ENCODE measurements at places on chromosomes 6 and 20.

DNA sequence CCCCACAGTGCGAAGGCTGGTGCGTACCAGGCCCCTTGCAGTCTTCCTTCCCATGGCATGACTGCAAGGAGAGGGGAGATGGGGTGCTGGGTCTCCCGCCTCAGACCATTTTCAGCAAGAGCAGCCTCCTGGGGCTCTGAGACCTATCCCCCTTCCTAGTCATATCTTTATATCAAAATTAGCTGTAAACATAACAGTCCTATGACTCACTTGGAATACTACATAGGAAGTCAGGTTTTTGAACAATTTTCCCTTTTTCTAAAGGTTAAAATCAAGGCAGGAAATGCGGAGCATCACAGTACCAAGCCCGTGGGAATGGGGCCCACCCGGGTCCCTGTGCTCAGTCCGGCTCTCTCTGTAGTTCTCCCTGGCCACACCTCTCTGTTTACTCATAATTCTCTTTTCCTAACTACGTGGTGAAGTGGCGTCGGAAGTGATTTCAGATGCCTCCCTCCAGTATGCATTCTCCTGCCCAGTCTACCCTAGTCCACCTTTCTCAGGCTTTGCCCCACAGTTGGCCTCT, 109.8 kb upstream of the TMEM170B start:
- no peak for DNase-seq

- DNase-seq: no peak
These were observed 27.9 kb upstream of the SPDEF start for GRCh38 chr6:34583861-34584604.

GRCh38 chr20:13910492-13910891, 79.9 kb downstream of the SEL1L2 start:
- no peak for DNase-seq

- DNase-seq: no peak
These were observed 625.4 kb downstream of the QKI start for GRCh38 chr6:164039954-164040375.

DNA sequence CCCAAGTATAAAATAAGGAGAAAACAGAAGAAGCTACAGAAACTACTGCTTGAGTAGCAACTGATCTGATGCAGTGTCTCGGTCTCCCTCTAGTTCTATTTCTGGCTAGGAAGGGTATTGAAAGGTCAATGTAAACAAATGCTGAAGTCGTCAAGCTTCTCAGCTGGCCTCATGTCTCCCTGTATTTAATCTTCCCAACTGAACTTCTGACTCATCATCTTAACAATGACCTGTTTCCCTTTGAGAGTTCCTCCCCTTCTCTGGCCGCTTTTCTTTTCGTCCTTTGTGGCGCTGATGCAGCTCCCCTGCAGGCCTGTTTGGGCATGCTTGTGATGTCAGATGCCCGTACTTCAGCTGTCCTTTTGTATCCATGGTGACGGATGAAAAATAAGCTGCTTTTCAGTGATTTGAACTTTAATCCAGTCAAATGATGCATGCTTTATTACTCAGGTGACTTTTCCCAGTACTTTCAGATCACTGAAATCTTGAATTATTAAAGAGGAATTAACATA, 7.8 kb upstream of the LCA5 start:
- peak; percentile 100 for DNase-seq

DNA sequence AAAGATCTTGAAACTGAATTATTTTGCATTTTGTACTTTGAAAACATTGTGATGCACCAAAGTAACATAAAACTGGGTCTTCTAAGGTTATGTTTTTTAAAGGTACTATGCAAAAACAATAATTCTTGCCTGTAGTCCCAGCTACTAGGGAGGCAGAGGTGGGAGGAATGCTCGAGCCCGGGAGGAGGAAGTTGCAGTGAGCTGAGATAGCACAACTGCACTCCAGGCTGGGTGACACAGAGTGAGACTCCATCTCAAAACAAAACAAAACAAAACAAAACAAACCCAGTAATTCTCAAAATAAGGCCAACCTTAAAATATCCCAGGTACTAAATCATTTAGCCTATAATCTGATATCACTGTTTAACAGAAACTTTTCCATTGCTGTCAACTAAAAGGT, 269.6 kb downstream of the KHDC1L start:
- DNase-seq: no peak

DNA sequence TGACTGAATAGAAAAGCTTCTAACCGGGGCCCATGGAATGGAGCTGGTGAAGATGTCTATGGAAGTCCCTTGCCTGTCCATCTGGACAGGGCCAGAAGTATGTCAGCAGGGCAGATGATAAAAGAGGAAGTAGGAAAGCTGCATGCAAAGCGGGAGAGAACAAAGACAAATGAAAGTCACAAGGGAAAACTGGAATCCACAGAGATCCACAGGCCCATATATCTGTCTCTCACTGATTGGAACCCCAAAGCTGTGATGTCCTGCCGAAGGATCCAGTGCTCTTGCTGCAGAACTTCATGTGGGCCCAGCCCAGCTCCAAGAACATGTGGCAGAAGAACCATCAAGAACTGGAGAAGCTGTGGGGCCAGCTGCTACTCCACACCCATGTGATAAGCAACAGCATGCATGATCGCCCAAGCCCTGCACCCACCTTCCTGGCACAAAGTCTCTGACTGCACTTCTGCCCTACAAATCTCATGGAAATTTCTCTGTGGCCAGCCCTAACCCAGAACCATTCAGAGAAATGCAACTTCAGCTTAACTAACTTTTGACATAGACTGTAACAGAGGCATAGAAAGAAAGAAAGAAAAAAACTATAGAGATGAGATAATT, 716.0 kb downstream of the KIF16B start:
- no peak for DNase-seq

Data from non-pigmented ciliary epithelial cell (primary cell).